Nasal cavity respiratory epithelium epithelial cell of viscerocranial mucosa (primary cell): ENCODE measurements at places on chromosomes 5 and 9. TPM values are rescaled to one million over a fixed set of nuclear protein-coding genes. Genes with fewer than 3 reads are reported as not detected.

ELOVL7 gene
- 11.5 and 42.0 TPM in 2 replicates for total RNA-seq

RICTOR gene
- total RNA-seq: 34.9 and 35.1 TPM in 2 replicates

ALDH1A1 gene
- 0.34 and 32.2 TPM in 2 replicates for total RNA-seq

TXNDC8 gene
- not detected in 2 replicates for total RNA-seq

SH3RF2 gene
- total RNA-seq: 14.4 and 32.2 TPM in 2 replicates

ANKRD34B gene
- total RNA-seq: not detected in 2 replicates

FAM169A gene
- total RNA-seq: 17.3 and 41.7 TPM in 2 replicates

HAVCR2 gene
- 0.21 and 1.0 TPM in 2 replicates for total RNA-seq

GKAP1 gene
- total RNA-seq: 0.34 and 1.6 TPM in 2 replicates

SLC34A1 gene
- total RNA-seq: 0.14 TPM in 1 of 2 replicates, not detected in the other

FOXD4 gene
- under 0.01 and 0.36 TPM in 2 replicates for total RNA-seq

TAF11L5 gene
- not detected in 2 replicates for total RNA-seq

HTR1A gene
- total RNA-seq: not detected in 2 replicates

ENHO gene
- total RNA-seq: not detected in 2 replicates

PHF24 gene
- total RNA-seq: 0.14 and 0.68 TPM in 2 replicates

IL13 gene
- total RNA-seq: not detected in 2 replicates

GABRG2 gene
- not detected in 2 replicates for total RNA-seq

FCN1 gene
- total RNA-seq: not detected in 2 replicates
